Activated CD4-positive, CD25-positive, alpha-beta regulatory T cell treated with anti-CD3 and anti-CD28 coated beads, Interleukin-2, amount 50 U/mL, for 72 hours (primary cell): ENCODE measurements at places on chromosomes 7 and 10.

- DNase-seq: no peak
These were observed 103.3 kb downstream of the GRB10 start for GRCh38 chr7:50679218-50680007.

DNA sequence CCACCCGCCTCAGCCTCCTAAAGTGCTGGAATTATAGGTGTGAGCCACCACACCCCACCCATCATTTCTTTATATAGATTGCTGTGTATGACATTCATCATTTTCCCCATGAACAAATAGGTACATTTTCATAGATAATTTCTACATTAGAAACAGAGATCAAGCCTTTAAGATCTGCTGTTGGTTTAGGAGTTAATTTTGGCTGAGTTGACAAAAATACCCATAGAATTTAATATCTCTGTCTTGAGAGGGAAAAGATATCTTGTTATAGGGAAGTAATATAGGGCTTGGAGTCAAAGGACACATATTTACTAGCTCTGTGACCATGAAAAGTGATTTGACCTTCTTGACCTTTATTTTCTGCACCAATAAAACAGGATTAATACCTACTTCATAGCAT lies 51.8 kb downstream of the LRMDA start:
- DNase-seq: no peak

DNA sequence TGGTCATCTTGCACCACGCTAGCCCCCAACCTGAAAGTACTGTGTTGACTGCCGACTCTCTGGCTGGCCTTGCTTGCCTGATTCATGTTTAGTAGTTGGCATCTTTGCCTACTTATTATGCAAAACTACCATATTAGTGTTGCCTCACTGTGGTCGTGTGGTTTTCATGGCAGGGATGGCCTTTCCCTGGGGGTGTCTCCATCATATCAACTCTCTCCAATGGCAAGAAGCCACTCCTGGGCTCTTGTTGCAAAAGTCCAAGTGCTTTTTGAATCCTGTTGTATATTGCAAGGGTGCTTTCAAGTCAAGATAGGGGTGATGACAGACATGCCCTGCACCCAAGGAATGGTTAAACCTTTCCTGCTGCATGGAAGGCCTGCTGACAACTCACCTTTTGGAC lies 39.4 kb downstream of the ABLIM1 start:
- no peak for DNase-seq

DNA sequence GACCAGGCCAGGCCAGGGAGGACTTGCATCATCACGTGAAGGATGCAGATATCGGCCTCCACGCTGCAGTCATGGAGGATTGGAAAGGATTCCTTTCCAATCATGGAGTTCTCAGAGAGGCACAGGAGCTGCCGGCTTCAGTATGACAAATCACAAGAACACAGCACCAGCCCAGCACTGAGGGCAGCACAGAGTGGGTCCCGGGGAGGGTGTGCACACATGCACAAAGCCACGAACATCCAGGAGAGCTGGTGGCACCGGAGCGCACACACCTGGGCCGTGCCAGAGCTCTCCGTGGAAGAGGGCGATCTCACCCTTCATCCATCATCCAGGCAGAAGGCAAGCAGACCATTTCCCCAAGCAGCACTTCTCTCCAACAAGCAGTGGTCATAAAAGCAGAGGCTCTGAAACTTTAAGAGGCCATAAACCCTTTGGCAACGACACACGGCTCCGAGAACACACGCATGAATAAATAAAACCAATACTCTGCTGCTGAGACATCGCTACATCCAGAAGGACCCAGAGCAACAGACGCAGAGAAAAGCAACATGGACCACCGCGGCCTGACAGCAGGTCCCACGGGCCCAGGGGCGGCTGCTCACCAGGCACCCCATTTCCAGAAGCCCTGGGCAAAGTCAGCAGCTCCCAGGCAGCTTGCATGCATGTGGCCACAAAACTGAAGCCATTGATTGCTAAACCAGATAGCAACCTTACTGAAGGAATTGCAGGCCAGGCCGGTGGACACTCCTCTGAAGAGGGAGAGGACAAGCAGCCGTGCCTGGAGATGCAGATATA lies 180.8 kb downstream of the USP6NL start:
- no peak for DNase-seq

DNA sequence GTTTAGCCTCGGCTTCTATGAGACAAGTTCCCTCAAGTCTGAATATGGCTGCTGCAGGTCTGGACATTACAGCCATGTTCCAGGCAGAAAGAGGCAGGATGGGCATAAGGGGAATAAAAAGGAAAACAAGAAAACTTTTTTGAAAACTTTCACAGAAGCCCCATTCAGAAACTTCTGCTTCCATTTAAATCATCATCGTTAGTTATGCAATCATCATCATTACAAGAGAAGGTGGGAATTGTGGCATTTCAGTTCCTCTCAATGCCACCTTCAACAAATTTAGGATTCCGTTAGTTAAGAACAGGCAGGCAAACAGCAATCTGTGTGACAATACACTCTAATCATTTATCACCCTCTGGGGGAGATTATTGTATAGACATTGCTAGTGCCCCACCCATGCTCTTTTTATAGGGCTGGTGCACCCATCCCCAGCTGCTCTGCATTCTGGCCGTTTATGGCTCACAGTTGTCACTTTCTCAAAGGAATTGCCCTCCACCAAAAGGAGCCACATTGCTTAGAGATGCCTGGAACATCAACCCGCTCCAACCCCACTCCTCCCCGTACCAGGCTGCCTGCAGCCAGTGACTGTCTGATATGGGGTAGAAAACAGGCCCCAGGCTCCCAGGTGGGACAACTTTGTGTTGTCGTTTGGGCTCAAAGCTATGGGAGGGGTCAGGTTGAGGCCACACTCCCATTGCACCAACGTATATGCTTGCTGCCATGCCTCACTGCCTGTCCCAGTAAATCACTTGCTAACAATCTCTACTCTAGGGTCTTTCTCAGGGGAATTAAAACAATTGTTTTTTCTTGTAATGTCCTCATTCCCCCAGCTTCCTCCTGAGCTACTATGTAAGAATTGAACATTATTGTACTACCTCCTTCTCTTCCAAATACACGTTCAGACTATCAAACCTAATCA lies 24.2 kb downstream of the ITGB8 start:
- DNase-seq: no peak

DNA sequence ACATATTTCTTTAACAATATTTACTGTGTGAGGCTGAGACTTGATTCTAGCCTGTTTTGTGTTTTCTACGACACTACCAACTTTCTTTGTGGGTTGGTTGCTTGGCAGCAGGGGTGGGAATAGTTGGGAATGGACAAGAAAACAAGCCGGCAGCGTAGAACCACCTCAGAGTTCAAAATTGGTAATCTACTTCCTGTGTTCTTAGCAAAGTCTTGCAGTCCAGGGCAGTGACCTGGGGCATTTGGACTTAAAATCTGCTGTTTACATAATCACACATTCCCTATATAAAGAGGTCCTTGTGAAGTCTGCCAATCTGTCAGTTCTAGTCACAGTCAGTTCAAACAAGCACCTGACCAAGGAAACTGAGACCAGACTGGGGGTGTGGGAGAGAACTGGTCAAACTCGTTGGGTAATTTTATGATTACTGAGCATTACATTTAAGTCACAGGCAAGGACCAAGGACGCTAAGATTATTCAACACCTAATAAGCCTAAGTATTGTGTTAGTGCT lies 167.9 kb downstream of the CPEB3 start:
- DNase-seq: no peak

DNA sequence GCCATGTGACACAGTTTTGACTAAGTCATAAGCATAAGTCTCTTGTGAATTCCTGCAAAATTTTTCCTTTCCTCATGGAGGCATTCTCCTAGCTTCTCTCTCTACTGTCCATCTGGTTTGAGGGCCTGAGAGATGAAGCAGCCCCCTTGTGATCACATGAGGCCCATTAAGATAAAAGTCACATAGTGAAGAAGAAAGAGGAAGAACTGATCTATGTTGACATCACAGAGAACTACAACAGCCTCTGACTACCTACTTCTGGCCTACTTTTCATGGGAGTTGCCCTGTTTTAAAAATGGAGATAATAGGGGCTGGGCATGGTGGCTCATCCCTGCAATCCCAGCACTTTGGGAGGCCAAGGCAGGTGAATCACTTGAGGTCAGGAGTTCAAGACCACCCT lies 50.4 kb downstream of the TFEC start:
- DNase-seq: no peak

GRCh38 chr10:77713521-77714280 lies 76.1 kb upstream of the KCNMA1 start:
- DNase-seq: no peak

GRCh38 chr10:122630526-122630925 lies 69.1 kb downstream of the C10orf120 start:
- DNase-seq: no peak
